SK-N-MC (cell line): ENCODE measurements at places on chromosomes 4 and X.

GRCh38 chrX:9576059-9576458, 111.2 kb downstream of the TBL1X start:
- DNase-seq = no peak

- DNase-seq = no peak
Measured at GRCh38 chrX:129746557-129747470, 8.0 kb downstream of the XPNPEP2 start.

GRCh38 chr4:102732678-102733077, 28.1 kb downstream of the MANBA start:
- DNase-seq = no peak

DNA sequence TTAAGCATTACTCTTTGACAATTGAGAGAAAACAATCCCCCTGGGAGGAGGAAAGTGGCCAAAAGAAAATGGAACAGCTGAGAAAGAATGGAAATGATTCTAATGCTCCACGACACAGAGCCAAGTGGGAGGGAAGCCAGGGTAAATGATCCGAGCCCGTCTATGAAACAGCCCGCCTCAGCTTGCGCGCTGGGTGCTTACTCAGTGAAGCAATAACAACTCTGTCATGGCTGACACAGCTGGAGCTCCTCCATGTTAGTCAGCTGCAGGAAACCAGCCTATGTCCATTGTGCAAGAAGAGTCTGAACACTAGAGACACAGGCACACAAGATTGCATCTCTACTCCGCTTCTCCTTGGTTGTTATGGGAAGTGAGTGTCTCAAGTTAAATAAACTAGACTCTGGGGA, 19.3 kb downstream of the NOA1 start:
- peak; percentile 52 for DNase-seq

- DNase-seq = no peak
Measured at GRCh38 chr4:78616046-78616498, 64.5 kb downstream of the ANXA3 start.
